ENCODE measurements at places on chromosomes 12 and 14. TPM values are rescaled to one million over a fixed set of nuclear protein-coding genes. Genes with fewer than 3 reads are reported as not detected.

Gene DBX2
- not detected for total RNA-seq

Gene FGF6
- total RNA-seq: not detected

Gene TSPAN19
- not detected for total RNA-seq

Gene RPL10L
- total RNA-seq: not detected

Gene ANKS1B
- 1.1 TPM for total RNA-seq

Gene TEX22
- 0.85 TPM for total RNA-seq

Gene HSPB8
- total RNA-seq: 434 TPM

Gene TCL1B
- total RNA-seq: not detected

Gene C12orf60
- 2.9 TPM for total RNA-seq

Gene GALNT16
- 70.9 TPM for total RNA-seq

Gene RILPL2
- 3.1 TPM for total RNA-seq

Gene SIX6
- total RNA-seq: not detected

Gene NTN4
- 71.7 TPM for total RNA-seq

Gene PPP1R1A
- total RNA-seq: 57.8 TPM
